RCC 7860 (cell line): ENCODE measurements at places on chromosomes 2 and 18.

DNA sequence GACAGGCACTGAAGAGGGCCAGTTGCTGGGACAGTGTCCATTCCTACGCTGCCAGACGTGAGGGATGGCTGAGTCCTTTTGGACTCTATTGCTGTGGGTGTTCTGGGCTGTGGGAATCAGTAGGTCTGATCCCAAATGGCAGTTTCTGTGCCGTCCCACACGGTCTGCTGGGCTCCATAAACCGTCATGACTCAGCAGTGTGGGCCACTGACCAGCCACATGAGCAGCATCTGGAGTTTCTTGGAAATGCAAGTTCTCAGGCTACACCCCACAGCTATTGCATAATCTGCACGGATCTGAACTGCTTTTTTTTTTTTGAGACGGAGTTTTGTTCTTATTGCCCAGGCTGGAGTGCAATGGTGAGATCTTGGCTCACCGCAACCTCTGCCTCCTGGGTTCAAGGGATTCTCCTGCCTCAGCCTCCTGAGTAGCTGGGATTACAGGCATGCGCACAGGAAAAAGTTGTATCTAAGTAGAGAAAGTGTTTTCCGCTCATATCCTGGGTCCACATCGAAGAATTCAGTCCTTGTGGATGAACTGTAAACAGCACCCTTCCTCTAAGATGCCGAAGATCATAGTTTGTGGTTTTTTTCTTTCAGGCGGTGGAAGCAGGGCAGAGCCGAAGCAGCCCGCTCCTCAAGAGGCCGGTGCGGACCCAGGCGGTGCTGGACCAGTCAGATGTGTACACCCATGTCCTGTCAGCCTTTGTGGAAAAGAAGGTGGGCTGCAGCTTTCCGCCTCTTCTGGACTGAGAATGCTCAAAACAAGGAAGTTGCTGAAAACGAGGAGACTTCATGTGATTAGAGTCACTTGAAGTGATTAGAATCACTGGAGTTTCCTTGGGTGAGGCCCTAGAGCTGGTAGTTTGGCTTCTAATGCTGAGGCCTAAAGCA, 25.5 kb downstream of the RMC1 start:
- DNase-seq, result peak; percentile 89

DNA sequence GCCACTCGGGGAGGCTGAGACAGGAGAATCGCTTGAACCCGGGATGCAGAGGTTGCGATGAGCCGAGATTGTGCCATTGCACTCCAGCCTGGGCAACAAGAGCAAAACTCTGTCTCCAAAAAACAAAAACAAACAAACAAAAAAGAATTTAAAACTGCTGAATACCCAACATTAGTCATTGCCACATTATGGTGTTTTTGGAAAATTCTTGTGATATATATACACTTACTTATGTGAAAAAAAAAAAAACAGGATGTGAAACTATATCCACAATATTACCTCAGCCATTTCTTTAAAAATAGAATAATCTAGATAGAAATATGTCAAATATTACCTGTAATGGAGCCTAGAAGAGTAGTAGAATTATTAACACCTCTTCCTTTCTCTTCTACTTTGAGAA, 288.3 kb upstream of the FN1 start:
- no peak for DNase-seq

DNA sequence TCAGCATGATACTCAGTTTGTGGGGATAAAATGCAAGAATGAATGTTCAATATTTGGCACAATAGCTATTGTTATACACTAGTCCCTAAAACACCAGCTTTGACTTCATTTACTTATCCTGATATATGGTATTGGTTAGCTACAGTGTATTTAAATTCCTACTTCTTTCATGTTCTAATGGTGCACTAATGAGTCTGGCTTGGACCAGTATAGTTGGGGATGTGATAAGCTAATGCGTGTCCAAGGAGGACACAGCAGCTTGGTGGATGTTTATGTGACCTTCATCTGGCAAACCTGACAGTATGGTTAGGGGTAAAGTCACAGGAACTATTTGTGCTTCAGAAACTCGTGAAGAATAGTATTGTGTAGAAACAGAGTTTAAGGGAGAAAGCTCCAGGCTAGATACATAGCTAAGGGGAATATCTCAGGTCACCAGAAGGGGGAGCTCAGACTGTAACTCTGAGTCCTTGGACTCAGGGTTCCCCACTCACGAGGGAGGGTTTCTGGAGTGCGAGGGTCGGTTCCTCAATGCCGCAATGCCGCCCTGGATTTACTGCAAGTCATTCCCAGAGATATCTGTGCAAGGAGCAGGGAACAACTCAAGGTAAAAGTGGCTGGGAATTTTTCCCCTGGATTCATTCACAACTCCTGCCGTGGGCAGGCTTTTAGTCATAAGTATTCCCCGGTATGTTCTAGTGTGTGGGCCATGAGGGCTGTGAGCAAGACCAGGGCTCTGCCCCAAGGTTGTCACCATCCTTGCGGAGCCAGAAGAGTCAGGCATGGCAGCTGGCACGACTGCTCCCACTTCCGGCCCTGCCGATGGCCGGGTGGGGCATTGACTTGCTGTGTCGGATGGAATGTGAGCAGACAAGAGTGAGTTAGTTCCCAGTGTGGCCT, 14.5 kb downstream of the IL1R2 start:
- DNase-seq, result peak; percentile 28

GRCh38 chr2:167136879-167137596, 248.8 kb downstream of the XIRP2 start:
- no peak for DNase-seq
